Activated CD8-positive, alpha-beta memory T cell treated with anti-CD3 and anti-CD28 coated beads, Interleukin-2, amount 50 U/mL, for 4 hours (primary cell): ENCODE measurements at places on chromosomes 1 and 21.

GRCh38 chr1:177912991-177913390 is 56.9 kb downstream of the SEC16B start:
- no peak for DNase-seq

- no peak for DNase-seq
Observed at GRCh38 chr1:32984090-32984454, 19.5 kb upstream of the RNF19B start.

DNA sequence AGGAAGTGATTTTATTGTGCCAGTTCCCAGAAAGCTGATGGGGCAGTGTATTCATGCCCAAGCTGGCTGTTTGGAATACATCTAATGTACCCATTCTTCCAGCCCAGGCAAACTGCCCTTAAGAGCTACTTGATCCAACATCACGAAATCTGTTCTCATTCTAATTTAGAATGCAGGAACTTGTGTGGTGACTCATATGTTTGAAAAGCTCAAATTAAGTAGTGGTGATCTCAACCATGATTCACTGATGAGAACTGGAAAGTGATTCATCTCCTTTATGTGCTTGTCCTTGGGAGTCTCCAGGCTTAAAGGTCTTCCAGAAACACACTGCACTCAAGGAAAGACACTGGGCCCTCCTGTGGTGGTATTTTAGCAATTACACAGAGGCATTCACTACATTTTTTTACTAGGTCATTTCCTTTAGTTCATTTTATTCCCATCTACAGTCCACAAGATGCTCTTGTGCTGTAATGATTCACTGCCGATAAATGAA is 65.4 kb downstream of the RPE65 start:
- DNase-seq, result no peak

DNA sequence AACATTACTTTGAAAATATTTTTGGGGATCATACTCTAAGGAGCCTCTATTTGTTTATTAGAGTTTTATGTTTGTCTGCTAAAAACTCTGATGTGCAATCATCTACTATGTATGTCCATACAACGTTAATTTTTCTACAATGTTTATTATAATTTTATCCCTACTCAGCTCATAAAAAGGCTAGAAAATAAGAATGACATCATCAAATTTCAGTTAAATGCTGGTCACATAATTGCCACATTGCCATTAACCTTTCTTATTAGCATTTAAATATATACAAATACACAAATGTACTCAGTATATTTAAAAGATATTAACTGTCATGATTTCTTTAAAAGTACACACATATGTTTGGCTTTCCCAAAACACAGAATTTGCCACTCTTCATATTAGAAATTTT is 191.6 kb downstream of the BRINP3 start:
- DNase-seq, result no peak

- DNase-seq, result no peak
Observed at GRCh38 chr1:58434181-58434580, 112.3 kb downstream of the OMA1 start.

DNA sequence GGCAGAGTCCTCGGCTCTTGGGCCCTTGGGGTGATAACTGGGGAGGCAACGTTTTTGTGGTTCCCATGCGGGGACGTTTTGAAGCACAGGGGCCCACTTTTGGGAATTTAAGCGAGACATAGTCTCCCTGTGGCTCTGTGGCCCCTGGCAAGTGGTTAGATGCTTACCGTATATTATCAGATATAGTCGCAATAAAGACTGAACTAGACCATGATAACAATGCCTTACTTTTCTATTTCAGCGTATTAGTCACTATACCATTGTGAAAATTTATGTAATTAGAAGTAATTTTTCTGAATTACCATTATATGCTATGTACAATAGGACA is 538 bp upstream of the RCAN1 start:
- DNase-seq, result no peak

GRCh38 chr21:31804008-31804394 is 68.8 kb upstream of the HUNK start:
- no peak for DNase-seq

- no peak for DNase-seq
Observed at GRCh38 chr1:76035053-76035452, 39.5 kb upstream of the ST6GALNAC3 start.

- no peak for DNase-seq
Observed at GRCh38 chr1:193707271-193708021, 521.0 kb upstream of the B3GALT2 start.

- no peak for DNase-seq
Observed at GRCh38 chr21:37226041-37226920, 40.9 kb downstream of the VPS26C start.

DNA sequence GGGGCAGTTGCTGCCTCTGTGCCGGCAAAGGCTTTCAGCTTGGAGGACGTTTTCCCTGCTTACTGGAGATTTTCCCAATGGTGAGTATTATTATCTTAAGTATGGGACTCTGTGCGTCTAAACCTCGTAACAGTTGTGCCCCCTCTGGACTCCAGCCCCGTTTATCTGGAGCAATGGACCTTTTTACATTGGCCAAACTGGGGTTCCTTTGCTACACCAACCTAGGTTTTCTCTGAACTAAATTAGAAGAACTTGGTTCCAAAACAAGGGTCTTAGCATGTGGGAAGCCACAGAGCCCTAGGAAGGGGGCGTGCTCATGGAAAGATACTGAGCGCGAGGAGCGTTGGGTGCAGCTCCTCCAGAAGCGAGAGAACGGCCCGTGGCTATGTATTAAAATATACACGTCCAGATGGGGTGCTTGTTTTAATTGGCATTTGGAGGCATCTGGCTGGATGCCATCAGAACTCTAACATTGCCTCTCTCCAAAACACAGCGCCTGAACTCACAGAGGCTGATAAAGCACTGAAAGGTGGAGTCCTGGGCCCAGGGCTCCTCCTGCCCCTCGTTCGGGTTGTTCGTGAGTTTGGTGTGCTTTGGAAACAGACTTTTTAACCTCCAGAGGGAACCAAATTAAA is 28.4 kb downstream of the POFUT2 start:
- DNase-seq, result no peak

- DNase-seq, result no peak
Observed at GRCh38 chr1:14780271-14780670, 181.8 kb downstream of the KAZN start.

DNA sequence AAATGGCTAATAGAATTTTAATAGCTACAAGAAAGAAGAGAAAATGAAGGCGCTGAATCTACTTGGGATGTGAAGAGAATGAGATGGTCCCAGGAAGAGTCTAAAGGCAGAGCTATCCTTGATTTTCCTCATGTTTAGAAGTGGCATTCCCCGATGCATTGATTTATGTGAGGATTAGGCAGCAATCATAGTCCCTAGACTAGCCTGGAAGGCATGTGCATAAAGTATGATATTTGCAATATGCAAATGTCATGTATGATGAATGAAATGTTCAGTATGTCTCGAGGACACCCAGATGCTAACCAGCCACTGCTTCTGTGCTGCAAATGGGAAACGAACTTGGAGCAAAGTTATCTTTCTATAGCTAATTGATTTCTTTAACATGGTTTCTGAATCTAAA is 641.5 kb upstream of the PLXNA2 start:
- no peak for DNase-seq

DNA sequence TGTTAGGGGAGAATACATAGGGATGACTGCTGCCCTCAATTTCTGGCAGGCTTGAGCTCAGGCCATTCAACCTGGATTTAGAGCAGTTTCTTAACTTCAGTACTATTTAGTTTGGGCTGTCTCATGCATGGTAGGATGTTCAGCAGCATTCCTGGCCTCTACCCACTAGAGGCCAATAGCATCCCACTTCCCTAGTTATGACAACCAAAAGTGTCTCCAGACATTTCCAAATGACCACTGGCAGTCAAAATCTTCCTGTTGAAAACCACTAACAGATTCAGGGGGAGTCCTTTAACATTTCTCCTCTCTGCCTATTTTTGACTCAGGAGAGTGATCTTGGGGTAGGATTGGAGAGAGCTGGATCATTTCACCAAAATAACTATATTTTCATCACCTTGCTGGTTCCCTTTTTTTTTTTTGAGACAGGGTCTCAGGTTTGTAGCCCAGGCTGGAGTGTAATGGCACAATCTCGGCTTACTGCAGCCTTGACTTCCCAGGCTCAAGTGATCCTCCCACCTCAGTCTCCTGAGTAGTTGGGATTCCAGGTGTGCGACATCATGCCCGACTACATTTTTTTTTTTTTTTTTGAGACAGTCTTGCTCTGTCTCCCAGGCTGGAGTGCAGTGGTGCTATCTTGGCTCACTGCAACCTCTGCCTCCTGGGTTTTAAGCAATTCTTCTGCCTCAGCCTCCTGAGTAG is 8.7 kb downstream of the GNAT2 start:
- DNase-seq, result no peak

DNA sequence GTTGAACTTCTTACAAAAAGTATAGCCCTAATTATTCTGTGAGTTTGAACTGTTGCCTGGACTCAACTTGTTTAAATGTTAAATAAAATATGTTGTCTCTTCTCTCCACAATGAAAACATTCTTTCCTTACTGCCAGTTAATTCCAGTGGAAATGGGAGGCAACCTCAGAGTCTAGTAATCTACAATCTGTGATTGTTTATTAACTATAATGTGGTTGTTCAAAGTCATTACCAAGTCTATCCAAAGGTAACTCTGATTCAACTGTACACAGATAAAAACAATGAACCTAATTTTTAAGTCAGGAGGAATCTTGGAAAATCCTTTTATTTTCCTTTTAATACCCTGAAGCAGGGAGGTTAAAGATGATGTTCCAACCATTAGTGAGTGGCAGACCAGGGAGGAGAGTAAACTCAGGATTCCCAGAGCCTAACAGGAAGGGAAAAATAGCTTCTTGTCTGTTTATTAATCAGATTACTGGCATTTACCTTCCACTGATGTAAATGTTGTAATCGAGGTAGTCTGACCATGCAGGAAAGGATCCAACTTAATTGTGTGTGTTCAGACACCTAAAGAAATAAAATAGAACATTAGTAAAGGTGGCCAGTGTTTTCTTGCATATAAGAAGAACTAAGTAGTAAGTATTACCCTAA is 57.1 kb upstream of the TBX15 start:
- no peak for DNase-seq

DNA sequence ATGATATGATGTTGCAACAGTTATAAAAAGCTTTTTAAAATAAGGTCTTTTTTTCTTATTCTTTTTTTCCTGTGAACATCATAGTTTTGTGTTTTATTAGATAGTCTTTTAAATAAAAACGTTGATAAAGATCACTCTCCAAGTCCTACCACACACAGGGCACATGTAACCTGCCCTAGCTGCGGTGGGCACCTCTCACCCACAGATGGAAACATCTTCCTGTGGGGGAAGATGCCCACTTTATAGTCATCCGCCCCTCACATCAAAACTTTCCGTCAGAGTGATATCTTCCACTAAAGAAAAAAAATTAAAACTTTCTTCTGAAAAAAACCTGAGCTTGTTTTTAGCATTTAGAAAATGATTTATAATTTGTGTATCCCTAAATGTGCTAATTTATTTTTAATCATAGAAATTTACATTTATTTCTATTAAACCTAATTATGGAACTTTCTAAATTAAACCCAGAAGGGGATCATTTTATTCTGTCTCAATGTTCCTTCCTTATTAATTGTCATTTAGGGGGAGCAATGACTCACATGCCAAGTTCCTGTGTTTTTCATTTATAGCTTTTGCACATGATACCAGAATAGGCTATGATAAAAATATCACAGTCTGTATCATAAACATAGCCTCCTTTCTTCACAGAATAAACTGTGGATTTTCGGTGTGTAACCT is 24.7 kb downstream of the TNFRSF9 start:
- peak; percentile 69 for DNase-seq

DNA sequence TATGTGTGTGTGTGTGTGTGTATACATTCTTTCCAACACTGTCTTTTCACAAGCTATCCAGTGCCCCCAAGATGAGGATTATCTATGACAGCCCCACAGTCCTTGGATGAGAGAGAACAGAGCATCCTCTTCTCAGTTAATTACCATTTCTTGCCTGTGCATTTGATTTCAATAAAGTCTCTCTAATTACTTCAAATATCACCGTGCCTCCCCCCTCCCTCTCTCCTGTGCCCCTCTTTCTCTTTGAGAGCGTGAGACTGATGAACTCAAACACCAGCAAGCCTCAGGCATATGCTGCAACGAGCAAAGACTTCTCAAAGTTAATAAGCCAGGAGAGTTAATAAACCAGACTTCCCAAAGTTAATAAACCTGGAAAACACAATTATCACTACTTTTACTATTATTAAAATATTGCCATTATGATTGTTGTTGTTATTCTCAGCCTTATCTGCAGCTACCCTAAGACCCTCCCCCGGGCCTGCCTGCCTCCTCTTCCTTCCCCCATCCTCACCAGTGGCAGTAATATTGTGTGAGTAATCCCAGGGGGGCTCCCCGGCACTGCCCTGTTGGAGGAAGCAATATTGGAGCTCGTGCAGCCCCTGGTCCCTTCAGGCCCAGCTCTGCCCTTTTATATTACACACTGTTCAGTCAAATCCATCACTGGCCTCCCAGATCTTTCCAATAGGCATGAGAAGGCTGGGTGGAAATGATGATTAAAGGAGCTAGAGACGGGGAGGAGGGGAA is 30.9 kb downstream of the LMX1A start:
- DNase-seq, result no peak

DNA sequence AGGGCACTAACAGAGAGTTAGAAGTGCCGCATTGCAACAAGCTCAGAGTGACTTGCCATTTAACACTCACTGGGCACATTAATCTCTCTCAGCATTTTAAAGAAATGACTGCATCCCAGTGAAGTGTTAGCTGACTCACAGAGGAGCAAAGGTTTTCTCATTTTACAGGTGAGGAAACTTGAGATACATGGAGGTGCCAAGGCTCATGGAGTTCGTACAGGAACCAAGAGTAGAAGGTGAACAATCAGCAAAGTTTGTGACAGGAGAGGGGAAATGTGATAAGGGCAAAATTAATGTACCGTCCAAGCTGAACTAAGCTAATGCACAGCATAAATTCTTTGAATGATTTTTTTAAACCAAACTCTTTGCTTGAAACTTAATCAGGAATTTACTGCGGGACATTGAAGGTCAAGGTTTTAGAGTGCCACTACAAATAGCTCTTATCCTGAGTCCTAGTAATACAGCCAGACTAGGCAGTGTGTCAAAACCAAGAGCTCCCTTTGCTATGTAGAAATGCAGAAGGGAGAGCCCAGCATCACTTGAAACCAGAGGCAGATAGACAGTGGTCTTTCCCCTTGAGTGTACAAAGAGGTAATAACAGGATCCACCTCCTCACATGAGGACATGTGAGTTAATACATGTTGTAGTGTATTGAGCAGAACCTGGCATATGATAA is 22.4 kb upstream of the NTPCR start:
- no peak for DNase-seq

GRCh38 chr1:6251681-6252373 is 7.8 kb downstream of the HES3 start:
- DNase-seq, result no peak

- no peak for DNase-seq
Observed at GRCh38 chr1:67716800-67717199, 31.8 kb downstream of the GADD45A start.

DNA sequence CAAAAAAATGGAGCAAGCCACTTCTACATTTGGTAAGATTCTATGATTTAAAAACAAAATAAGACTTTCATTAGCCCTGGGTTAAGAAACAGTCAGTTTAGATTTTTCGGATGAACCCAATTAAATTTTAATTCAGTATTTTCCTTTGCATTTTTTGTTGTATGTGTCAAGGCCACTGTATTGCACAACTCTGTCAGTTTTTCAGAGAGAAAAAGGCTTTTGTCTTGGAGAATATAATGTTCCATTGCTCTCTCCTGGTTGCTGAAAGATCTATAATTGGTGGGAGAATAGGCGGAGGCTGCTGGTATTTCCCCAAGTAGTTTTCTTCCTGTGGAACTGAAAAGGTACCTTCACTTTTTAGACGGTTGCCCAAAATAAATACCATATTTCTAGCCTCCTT is 84.6 kb downstream of the NEGR1 start:
- DNase-seq, result no peak

- no peak for DNase-seq
Observed at GRCh38 chr1:184041731-184042130, 4.2 kb upstream of the COLGALT2 start.
